ENCODE measurements at places on chromosomes 5 and 9. TPM values are rescaled to one million over a fixed set of nuclear protein-coding genes. Genes with fewer than 3 reads are reported as not detected.

- no peak for DNase-seq
These were observed 102.7 kb downstream of the DPYSL3 start for GRCh38 chr5:147407094-147407681.

GRCh38 chr5:149802008-149802680 lies 72.0 kb downstream of the PPARGC1B start:
- no peak for DNase-seq

Gene LRRC19
- not detected for total RNA-seq

- no peak for DNase-seq
These were observed 562.7 kb upstream of the DMAC1 start for GRCh38 chr9:8362250-8362649.

- no peak for DNase-seq
These were observed 51.2 kb downstream of the PARP8 start for GRCh38 chr5:50717651-50718050.

DNA sequence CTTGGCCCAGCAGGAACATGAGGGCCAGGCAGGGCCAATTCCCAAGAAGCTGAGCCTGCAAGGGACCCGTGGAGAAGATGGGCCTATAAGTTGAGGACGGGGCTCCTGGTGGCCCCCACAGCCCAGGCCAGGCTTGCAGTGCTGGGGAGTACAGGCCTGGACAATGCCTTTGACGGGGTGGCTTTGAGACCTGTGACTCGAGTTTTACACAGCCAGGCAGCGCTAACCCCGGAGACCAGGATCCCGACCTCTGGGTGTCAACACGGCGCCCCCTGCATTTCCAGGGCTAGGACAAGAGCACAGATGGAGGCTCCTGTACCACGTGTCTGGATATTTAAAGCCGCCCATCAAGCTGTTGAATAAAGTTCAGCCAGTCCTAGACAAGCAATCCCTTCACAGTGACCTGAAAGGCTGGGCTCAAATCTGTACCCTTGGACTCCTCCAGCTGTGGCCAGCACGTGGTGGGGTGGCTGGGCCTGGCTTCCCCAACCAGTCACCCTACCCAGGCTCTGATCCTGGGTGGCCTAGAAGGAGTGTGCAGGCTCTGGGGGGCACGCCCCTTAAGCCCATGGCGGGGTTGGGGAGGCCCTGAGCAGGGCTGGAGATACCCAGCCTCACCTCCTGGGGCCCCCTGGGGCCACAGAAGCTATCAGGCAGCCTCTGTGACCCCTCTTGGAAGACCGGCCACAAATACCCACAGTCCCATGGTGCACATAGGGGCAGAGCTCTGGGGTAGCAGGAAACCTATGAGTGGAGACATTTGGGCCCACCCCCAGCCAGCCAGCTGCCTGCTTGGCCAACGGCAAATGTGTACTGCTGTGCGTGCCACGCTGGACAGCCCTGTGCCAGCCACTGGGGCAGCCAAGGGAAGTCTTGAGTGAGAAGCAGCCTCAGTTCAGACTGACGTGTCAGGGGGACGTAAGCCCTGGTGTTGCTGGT lies 88.7 kb downstream of the NTNG2 start:
- no peak for DNase-seq

DNA sequence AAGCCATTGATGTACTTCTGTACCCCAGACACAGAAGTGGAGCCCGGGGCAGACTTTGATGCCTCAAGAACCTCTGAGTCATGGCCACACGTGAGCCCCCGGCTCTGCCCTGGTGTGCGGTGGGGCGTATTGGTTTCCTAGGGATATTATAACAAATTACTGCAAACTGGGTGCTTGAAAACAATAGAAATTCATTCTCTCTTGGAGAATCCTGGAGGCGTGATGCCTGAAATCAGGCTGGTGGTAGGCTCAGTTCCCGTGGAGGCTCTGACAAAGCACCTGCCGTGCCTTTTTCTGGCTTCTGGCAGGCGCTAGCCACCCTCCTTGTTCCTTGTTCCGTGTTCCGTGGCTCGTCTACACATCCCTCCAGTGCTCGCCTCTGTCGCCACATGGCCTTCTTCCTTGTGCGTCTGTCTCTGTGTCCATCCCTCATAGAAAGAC lies 24.2 kb downstream of the NEK6 start:
- DNase-seq = no peak

GRCh38 chr9:129666575-129666974 lies 1.1 kb downstream of the PRRX2 start:
- DNase-seq = no peak

Gene FIBCD1
- total RNA-seq = not detected

Gene FOXD4L5
- not detected for total RNA-seq

- peak; percentile 40 for DNase-seq
These were observed 8.8 kb downstream of the PRXL2C start for GRCh38 chr9:96646081-96646991.

DNA sequence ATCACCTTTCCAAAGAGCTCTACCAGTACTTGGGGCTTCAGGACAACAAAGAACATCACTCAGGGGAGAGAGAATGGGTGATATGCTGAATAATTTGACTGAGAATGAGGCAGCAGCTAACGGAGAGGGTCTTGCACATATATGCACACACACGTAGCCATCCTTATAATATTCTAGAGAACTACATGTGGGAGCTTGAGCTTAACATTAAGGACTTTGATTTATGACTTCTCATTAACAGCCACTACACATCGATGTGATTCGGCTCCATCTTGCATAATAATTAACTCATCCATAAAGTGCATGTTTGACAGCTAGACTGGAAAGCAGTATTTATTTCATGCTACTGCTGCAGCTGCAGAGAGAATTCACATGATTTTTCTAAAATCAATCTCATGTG lies 163.4 kb downstream of the RAB3C start:
- DNase-seq = no peak

DNA sequence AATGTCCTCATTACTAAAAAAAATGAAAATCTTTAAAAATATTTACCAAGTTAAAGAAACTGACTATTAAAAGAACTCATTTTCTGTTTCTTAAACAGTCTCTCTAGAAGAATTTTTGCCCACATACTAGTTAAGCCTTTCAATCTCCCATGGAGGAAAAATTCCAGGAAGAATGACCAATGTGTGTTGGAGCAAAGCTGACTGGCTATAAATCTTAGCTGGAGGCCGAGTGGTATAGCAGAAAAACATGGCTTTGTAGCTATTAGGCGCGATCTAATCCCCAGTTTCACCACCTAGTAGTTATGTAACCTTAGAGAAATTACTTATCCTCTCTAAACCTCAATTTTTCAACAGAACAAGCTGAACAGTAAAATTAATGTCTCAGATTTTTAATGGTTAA lies 135.5 kb upstream of the PRLR start:
- DNase-seq = no peak

Gene EIF4E1B
- not detected for total RNA-seq

Measured in MG63 (cell line).